NCI-H460 (cell line): ENCODE measurements at places on chromosomes 2 and 18.

- DNase-seq: no peak
Measured at GRCh38 chr2:66566726-66567399, 131.9 kb downstream of the MEIS1 start.

DNA sequence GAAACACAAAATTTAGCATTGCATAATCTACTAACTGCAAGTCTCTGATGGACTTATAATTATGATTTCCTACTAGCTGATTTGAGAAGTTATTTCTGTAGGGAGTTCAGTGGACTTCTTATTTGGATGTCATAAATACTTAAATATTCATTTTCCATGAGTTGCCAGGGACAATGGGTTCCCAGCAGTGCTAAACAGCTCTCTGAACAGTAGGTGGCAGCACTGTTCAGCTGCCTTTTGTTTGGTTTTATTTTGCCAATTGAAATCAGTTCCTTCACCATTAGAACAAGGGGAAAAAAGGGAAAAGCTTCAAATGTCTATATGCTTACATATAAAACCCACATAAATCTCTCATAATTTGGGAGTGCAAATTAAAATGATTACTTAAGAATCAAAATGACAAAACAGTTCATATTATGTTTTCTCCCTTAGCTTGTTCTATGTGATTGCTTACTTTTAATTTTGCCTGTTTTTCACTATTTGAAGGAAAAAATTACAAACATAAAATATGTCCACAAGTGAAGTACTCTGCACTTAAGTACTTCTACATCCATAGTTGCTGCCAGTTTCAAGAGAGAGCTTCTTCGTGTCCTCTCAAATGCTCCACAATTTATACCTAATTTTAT is 898.9 kb downstream of the CPS1 start:
- DNase-seq: peak; percentile 49

GRCh38 chr2:4272261-4272858 is 569.0 kb downstream of the DCDC2C start:
- no peak for DNase-seq

DNA sequence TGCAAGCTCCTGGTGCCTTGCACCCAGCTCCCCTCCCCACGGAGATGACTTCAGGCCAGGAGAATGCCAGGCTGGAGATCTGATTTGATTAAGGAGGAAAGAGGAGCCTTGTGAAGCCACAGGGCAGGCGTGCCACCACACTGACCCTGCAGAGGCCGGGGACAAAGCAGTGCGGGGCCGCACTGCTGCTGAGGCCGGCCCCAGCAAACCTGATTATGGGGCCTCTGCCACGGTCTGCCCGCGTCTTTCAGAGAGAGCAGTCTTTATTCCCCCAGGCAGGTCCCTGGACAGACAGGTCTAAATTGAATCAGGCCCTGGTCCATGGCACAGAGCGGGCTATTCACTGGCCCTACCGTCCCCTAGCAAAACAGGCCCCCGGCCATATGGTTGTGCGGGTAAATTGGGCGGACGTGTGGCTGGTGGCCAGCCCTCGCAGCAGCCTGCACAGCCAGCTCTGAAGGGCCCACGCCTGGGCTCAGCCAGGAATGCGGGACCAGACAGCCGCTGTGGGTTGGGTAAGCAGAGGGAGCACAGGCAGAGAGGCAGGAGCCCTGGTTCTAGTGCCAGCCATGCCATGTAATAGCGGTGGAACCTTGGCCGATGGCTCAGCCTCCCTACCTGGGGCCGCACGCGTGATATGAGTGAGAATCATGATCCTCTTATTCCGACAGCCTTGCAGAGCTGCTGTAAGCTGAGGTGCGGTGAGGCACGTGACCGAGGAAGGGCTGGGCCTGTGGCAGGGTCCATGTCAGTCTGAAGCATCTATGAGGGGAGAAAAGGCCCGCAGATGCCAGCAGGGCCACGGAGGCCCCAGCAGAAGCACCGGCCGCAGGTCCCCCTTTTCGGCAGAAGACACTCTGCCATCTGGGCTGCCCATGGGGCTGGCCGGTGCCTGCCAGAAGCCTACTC is 97.3 kb upstream of the MYCN start:
- DNase-seq: no peak

- DNase-seq: no peak
Measured at GRCh38 chr2:48902521-48902920, 147.0 kb upstream of the LHCGR start.

GRCh38 chr2:107731435-107731834 is 95.3 kb upstream of the RGPD4 start:
- DNase-seq: no peak

DNA sequence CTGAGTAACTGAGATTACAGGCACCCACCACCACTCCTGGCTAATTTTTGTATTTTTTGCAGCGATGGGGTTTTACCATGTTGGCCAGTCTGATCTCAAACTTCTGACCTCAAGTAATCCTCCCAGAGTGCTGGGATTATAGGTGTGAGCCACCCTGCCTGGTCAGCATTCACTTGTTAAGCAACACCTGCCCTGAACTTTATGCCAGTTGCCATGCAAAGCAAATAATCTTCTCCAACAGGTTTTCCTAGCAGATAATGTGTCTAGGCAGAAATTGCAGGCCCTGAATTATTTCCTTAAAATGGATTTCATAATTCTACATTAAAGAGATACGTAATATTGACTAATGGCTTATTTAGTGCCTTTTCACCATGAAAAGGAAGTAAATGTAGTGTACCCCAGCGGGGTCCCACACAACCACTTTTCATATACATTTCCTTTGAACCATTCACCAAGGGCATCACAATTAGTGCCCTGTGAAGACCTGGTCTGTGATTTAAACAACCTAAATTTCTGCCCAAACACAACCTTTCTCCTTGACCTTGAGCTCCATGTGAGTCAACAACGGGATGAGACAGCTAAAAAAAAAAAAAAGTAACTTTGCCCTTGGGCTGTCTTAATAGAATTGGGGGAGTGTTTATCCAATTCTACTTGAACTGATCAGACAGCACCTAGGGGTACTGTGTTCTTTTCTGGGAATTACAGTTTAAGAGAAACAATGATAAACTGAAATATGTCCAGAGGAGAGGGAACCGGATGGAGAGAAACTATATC is 41.6 kb downstream of the EEF1B2 start:
- DNase-seq: no peak

GRCh38 chr2:50006327-50006726 is 852.0 kb upstream of the FSHR start:
- no peak for DNase-seq

- DNase-seq: no peak
Measured at GRCh38 chr2:26330604-26331003, 15.3 kb upstream of the SELENOI start.

DNA sequence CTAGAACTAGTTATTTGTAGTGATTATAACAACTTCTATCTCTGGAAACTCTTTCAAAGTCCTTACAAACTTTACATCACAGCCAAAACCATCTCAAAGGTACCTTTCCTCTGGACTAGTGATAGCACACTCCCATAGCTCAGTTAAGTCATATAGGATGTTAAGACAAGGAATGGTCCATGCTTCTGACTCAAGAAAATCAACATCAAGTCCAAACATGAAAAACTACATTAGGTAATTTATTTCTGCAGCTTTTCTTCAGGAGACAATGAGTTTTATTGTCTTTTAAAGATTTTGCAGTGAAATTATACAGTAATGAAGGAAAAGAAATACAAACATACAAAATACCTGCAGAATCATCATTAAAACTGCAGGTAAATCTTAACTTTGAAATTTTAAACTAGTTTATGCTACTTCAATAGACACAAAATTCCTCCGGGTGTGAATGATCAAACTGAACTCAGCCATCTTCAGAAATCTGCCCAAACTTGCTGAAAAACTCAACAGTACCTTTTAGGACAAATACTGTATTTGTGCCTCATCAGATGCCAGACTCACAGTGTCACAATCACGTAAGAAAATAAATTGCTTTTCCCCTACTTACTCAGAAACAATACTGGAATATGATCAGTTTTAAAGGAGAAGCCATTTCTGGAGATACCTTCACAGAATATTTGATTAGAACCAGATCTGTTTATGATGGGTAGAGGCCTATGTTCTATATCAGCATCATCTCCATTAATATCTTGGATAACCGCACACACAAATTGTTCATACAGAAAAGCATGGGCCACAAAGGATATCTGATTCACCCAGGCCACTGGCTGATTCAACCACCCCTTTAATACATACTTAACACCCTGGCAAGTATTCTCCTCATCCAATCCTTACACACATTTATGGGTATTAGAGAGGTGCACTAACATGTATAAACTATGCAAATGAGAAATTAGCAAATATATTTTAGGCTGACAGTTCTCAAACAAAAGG is 2.6 kb downstream of the TMEM131 start:
- no peak for DNase-seq

GRCh38 chr2:205656461-205656860 is 25.8 kb upstream of the NRP2 start:
- DNase-seq: no peak

GRCh38 chr18:32582455-32582854 is 111.8 kb upstream of the GAREM1 start:
- no peak for DNase-seq

GRCh38 chr2:187976986-187977333 is 314.7 kb upstream of the GULP1 start:
- DNase-seq: no peak

GRCh38 chr2:162085090-162085891 is 11.3 kb upstream of the DPP4 start:
- no peak for DNase-seq
